Iris pigment epithelial cell (primary cell): ENCODE measurements at places on chromosomes 2 and 18.

- DNase-seq, result no peak
Observed at GRCh38 chr2:239390546-239391285, 10.1 kb downstream of the HDAC4 start.

DNA sequence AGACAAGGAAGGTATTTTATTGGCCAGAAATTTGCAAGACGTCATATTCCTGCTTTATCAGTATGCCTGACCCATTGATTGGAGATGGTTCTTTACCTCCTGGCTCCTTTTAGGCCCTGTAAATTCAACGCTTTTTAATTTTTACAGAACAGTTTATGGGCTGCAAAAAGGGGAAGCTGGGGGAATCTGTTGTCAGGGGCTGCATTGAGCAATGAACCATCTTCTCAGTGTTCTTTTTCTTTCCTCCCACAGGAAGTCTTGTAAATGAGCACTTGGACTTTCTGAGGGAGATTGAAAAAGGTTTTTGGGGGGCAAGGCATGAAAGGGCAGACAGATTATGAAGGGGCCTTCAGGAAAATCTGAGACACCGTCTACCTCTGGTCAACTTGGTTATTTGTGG is 503.6 kb upstream of the TNP1 start:
- no peak for DNase-seq

GRCh38 chr2:38296197-38296780 is 80.8 kb downstream of the ATL2 start:
- no peak for DNase-seq

DNA sequence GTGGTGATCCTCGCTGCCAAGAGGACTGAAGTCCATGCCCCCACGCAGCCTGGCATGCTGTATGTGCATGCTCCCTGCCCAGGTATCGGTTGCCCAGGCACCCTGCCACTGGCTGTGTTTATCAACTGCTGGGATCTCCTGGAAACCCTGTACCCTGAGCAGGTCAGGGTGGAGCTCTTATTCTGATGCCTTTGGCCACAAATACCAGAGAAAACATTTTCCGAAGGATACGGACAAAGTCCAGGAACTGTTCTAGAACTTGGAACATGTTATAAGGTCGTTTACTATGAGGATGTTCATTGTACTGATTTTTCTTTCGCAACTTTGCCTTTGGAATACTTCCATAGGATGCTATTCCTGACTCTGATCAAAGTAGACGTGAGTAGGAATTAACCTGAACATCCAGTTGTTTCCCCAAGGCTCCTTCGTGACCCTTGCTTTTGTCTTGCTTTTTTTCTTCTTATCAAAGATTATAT is 55.2 kb downstream of the TMEM17 start:
- no peak for DNase-seq

DNA sequence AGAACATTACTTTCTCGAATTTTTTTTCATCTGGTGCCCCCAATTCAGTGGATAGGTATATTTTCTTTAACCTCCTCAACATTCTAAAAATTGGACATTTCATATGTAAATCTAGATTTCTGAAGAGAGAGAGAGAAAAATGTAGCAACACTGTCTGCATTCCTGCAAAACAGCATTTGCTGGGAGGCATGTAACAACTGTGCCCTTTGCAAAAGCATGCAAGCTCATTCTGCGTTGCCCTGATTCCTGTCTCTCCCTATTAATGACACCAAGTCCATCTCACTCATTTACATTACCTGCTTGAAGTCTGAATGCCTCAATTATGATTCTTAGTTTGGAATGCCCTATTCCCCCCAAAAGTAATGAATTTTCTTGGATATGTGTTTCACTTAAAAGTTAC is 79.8 kb upstream of the BARD1 start:
- DNase-seq, result no peak
